Sigmoid colon (tissue), 7 donors: ENCODE measurements at places on chromosomes 6 and 20. TPM values are rescaled to one million over a fixed set of nuclear protein-coding genes. Genes with fewer than 3 reads are reported as not detected.

FKBP1C gene
- not detected for total RNA-seq

BPIFB4 gene
- total RNA-seq = not detected

FGD2 gene
- total RNA-seq = 39.3 TPM

WFDC10B gene
- total RNA-seq = not detected

SRMS gene
- not detected for total RNA-seq

C6orf163 gene
- total RNA-seq = 3.3 TPM

PGM3 gene
- 10.4 TPM for total RNA-seq

PKIB gene
- total RNA-seq = 1.1 TPM
